ENCODE measurements at places on chromosomes 12 and 14. TPM values are rescaled to one million over a fixed set of nuclear protein-coding genes. Genes with fewer than 3 reads are reported as not detected.

Gene TMEM233
- total RNA-seq, result under 0.01 TPM

Gene PTGER2
- 34.5 TPM for total RNA-seq

Gene B4GALNT3
- under 0.01 TPM for total RNA-seq

Gene SLC25A47
- total RNA-seq, result not detected

Gene DACT1
- 6.4 TPM for total RNA-seq

Gene TEX52
- not detected for total RNA-seq

All from smooth muscle cell of trachea (primary cell).